ENCODE measurements at places on chromosomes 11 and 22.

DNA sequence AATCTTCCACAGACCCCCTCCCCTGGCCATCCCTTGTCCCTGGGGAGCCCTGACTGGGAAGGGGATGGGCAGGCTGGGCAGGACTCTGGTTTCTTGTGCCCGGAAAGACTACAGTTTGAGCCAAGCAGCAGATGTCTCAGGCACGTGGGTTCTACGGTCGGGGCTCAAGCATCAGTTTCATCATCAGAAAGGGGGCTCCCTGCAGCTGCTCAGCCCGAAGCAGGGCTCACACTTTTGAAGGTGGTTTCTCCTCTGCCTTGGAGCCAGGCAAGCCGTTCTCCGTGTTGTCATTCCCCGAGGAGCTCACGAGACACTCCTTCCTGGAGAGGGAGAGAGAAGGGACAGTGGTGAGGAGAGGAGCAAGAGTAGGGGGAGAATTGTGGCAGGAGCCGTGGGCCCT lies 15.8 kb downstream of the SCN4B start:
- no peak for DNase-seq

DNA sequence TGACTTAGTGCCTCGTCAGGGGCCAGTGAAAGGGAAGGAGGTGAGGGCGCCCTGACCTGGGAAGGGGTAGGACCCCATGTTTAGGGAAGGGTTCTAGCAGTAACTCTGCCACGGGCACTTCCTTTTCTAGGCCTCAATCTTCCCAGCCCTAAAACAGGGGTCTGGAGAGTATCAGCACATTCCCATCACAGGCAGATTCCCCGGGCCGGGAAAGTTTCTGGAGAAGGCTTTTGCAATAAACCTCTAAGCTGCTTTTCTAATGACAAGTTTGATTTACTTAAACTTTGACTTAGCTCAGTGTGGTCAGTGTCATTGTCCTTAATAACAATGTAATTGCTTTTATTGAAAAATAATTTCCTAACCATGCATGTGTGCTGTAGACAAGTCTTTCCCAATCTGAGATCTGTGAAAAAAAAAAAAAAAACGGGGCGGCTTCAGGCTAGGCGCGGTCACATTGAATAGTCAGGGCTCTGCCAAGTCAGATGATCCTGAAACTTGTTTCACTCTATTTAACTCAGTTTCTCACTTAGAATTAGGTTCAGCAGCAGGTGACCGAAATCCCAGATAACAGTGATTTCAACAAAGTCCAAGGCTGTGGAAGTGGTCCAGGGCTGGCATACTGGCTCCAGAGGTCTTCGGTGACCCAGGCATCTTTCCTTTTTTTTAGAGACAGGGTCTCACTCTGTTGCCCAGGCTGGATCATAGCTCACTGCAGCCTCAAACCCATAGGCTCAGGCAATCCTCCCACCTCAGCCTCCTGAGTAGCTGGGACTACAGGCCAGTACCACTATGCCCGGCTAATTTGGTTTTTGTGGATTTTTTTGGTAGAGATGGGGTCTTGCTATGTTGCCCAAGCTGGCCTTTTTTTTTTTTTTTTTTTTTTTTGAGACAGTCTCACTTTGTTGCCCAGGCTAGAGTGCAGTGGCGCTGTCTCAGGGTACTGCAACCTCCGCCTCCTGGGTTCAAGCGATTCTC lies 19.5 kb upstream of the TAB1 start:
- no peak for DNase-seq

DNA sequence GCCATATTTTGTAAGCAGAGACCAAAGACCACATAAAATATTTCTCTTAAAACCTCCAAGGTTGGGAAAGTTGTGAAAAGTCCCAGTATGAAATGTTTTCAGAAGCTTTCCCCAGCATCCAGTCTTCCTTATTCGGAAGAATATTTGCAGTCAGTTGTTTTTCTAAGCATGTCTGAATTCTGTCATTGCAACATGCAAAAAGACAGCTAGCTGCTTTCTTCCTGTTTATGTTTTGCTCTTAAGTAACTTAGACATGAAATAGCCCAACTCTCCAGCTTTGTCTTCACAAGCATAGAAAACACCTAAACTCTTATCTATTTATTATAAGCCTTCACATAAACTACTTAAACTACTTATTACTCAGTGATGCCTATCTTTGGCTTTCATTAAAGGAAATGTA lies 57.9 kb upstream of the MMP13 start:
- DNase-seq, result no peak

DNA sequence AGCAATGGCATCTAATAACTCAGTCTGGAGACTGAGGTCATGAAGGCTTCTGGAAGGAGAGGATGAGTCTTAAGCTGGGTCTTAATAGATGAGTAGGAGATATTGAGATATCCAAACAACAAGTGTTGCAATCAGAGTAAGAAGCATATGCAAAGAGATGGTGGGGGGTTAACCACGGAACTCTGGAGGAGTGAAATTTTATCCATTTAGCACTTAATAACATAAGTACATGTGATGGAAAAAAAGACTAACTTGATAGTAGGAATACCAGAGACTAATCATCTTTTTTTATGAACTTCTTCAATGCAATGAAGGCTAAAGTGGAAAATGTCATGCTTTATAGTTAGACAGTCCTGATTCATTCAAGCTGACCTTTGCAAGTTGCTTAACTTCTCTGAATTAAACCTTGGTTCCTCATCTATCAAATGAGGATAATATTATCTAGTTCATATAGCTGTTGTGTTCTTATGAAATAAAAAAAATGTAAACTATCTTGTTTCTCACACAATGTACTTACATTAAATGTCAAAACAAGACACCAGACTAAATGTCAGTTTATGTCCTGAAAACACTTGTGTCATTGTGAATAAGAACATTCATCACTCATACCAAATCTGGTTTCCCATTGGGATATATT lies 403.1 kb upstream of the CCDC90B start:
- DNase-seq, result no peak

All from left ventricle myocardium inferior (tissue), 1 donor.